ENCODE measurements at places on chromosomes 6 and 20. TPM values are rescaled to one million over a fixed set of nuclear protein-coding genes. Genes with fewer than 3 reads are reported as not detected.
A peak's percentile ranks its signal among the peaks of the same experiment; 100 is the strongest.

DNA sequence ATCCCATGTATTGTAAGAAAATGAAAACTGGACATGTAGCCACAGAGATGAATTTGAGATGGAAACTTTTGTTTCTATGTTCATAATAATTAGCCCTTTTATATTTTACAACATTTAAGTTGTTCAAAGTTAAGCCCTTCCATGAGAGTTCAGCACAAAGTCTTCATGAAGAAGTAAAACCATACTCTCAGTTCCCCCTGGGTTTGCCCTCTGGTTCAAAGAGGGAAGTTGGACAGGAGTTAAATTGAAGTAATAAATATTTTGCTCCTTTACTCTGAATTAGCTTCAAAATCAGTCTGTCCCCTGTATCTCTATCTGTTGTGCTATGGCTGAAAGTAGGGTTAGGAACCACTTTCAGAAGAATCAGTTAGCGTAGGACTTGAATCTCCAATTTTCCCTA is 31.1 kb downstream of the PHACTR2 start:
- no peaks in the 10 kb centered on the region for H3K27me3 ChIP-seq
- no peak for DNase-seq
- no peak overlapping the region for H3K4me3 ChIP-seq
- no peaks in the 10 kb centered on the region for H3K4me1 ChIP-seq
- H3K27ac ChIP-seq, result no peak overlapping the region
- H3K36me3 ChIP-seq, result peaks cover 2% of the 10 kb centered on the region

DNA sequence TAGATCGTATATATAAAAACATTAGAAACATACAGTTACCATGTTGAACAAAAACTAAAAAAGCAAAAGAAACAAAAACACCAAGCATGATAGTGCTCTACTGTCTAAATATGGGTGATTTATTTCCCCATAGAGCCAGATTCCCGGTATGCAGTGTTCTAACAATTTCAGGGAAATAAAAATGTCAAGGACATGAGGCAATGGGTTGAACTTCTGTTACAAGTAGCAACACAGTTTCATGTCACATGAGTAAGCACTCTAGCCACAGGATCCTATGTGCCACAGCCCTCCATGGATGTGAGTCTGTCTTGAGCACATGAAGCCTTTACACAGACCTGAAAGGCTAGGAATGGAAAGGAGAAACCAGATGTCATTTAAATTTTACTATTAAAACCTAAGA is 96.0 kb downstream of the MAP3K5 start:
- H3K36me3 ChIP-seq, result peaks cover 56% of the 10 kb centered on the region
- H3K4me3 ChIP-seq, result no peak overlapping the region
- H3K4me1 ChIP-seq, result peaks cover 5% of the 10 kb centered on the region

DNA sequence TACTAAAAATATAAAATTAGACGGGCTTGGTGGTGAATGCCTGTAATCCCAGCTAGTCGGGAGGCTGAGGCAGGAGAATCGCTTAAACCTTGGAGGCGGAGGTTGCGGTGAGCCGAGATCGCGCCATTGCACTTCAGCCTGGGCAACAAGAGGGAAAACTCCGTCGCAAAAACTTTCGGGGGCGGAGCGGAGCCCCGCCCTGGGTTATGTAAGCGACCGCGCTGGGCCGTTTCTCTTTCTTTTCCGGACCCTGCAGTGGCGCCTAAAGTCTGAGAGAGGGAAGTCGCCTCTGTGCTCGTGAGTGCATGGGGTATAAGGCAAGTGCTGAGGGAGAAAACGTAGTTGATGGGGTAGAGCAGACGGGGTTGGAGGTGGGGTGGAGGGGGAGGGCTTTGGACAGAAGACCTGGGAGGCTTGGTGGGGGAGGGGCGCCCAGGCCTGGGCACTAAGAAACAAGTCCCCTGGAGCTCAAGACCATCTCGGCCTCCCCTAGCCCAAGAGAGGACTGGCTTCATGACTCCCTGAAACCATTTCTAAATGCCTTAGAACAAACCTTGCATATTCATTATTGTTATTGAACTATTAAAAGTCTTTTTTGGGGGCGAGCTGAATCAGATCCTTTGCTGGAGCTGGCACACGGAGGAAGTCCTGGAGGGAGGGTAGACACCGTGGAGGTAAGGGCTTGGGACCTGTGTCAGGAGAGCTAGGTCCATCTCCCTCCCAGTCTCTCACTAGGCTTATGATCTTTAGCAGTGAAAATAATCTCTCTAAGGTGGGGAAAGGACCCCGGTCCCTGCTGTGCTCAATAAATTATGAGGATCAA is 2.7 kb upstream of the MICA start:
- H3K27me3 ChIP-seq, result no peaks in the 10 kb centered on the region
- H3K27ac ChIP-seq, result peak overlapping the region; percentile 84
- peaks cover 70% of the 10 kb centered on the region for H3K4me1 ChIP-seq
- H3K36me3 ChIP-seq, result no peaks in the 10 kb centered on the region
- H3K4me3 ChIP-seq, result peak overlapping the region; percentile 90

DNA sequence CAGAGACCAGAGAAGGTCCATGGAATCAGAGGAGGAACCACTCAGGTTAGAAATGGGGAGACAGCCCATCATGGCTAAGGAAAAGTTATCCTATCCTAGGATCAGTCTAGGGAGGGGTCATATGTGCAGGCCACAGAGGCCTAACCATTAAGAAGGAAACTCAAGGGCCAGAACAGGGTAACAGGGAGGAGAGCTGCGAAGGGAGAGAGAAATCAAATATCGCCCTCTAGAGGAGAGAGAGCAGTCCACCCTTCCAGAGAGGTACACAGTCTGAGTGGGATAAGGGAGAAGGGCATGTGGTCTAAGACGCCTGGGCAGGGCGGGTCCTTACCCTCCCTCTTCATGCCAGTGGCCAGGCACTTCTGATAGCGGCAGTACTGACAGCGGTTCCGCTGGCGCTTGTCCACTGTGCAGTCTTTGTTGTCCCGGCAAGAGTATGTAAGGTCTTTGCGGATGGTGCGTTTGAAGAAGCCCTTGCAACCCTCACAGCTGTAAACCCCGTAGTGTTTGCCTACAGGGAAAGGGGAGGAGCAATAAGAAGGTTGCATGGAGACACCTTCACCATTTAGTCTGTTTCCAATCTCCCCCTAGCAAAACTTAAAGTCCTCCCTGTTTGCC is 2.9 kb downstream of the RXRB start:
- no peaks in the 10 kb centered on the region for H3K27me3 ChIP-seq
- H3K4me1 ChIP-seq, result peaks cover 50% of the 10 kb centered on the region
- peak; percentile 65 for DNase-seq

DNA sequence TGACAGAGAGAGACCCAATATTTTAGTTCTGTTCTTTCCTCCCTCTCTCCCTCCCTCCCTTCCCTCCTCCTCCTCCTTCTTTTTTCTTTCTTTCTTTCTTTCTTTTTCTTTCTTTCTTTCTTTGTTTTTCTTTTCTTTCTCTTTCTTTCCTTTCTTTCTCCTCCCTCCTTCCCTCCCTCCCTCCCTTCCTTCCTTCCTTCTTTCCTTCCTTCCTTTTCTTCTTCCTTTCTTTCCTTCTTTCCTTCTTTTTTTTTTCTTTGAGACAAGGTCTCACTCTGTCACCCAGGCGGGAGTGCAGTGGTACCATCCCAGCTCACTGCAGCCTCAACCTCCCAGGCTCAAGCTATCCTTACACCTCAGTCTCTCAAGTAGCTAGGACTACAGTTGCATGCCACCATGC is 28.4 kb downstream of the ARHGAP40 start:
- H3K36me3 ChIP-seq, result no peaks in the 10 kb centered on the region
- H3K27ac ChIP-seq, result no peak overlapping the region
- H3K27me3 ChIP-seq, result no peaks in the 10 kb centered on the region
- no peaks in the 10 kb centered on the region for H3K4me1 ChIP-seq
- H3K4me3 ChIP-seq, result no peak overlapping the region

- peaks cover 13% of the 10 kb centered on the region for H3K4me1 ChIP-seq
- no peaks in the 10 kb centered on the region for H3K36me3 ChIP-seq
- H3K27me3 ChIP-seq, result peaks cover 23% of the 10 kb centered on the region
- no peak for DNase-seq
- H3K27ac ChIP-seq, result no peak overlapping the region
Measured at GRCh38 chr6:41367700-41368099, 32.3 kb downstream of the NCR2 start.

Gene HCK
- not detected for total RNA-seq

- DNase-seq, result no peak
- H3K4me3 ChIP-seq, result no peak overlapping the region
- no peaks in the 10 kb centered on the region for H3K36me3 ChIP-seq
- peaks cover 4% of the 10 kb centered on the region for H3K27me3 ChIP-seq
Measured at GRCh38 chr20:57509665-57510237, 15.2 kb downstream of the CTCFL start.

DNA sequence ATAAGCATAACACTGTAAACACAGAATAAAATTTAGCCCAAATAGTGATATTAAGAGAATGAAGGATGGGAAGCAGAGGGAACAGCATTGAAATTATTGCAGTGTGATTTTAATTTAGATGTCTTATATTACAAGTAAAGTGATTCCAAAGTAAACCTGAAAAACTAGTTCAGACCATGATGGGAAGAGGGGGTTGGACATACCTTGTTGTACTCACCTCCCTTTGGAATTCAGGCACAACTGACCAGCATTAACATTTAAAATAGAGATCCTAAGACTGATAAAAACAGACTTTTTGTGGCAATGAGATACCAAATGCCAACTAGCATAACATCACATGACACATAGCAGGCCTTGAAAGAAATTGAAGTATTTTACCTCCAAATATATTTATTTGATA is 262.6 kb upstream of the PRND start:
- DNase-seq, result no peak
- no peaks in the 10 kb centered on the region for H3K36me3 ChIP-seq
- H3K4me3 ChIP-seq, result no peak overlapping the region

DNA sequence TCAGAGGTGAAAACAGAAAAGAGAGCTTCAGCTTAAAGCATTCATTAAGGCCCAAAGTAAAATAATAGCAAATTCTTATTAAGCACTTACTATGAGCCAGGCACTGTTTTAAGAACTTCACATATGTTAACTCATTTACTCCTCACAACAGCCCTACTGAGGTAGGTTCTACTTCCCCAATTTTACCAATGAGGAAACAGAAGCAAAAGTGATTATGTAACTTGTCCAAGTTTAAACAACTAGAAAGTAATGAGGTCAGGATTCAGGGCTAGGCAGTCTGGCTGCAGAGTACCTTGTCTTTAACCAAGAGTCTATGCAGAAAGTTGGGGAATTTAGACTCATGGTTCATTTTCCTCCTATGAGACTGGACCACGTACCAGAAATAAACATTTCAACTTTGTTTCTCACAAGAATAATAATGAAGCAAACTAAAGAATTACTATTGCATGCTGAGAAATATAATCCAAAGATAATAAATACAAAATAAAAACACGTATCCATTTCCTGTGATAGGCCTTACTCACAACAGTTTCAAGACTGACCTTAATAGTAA is 3.8 kb downstream of the COL21A1 start:
- H3K27ac ChIP-seq, result no peak overlapping the region
- H3K4me3 ChIP-seq, result no peak overlapping the region
- DNase-seq, result no peak
- H3K36me3 ChIP-seq, result no peaks in the 10 kb centered on the region
- no peaks in the 10 kb centered on the region for H3K27me3 ChIP-seq

DNA sequence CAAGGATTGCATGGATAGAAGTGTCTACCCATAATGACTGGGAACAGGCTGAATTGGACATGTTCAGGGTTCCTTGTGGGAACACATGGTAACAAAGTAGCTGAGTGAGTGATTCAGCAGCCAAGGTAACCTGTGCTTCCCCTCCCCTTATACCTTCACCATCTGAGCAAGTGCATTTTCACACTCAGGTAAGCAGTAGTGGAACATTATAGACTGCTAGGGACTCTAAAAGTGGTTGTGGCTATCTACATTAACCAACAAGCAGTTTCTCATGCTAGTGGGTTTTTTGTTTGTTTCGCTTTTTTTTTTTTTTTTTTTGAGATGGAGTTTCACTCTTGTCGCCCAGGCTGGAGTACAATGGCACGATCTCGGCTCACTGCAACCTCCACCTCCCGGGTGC is 41.4 kb downstream of the KIZ start:
- H3K27ac ChIP-seq, result no peak overlapping the region
- peaks cover 13% of the 10 kb centered on the region for H3K36me3 ChIP-seq
- H3K4me3 ChIP-seq, result no peak overlapping the region

DNA sequence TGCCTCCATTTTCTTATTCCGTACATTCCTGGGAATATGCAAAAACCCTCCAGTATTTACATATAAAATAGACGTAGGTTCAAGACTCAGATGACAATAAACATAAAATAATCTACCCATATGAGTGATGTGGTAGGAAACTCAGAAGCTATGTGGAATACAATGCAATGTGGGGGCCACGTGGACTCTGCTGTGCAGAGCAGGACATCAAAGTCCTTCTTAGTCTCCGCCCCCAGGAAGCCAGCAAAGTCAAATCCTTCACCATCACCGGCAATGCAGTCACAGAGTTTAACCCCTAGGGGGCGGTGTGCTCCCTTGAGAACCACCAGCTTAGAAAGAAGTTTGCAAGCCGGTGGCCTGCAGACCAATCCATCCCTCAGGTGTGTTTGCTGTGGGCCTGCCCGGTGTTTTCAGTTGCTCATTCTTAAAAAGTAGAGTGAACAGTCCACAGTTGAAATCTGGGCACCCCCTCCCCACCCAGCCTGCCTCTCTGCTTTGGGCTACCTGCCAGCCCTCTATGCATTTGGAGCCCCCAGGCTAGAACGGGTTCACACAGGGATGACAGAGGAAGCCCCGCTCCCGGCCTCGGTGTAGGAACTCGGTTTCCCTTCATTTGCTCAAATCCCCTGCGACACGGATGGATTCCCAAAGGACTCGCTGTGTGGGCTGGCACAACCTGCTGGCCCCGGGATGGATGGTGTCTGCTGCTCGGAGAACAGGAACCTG is 59.9 kb downstream of the SULF2 start:
- peaks cover 33% of the 10 kb centered on the region for H3K4me1 ChIP-seq
- H3K27ac ChIP-seq, result peak overlapping the region; percentile 90
- H3K4me3 ChIP-seq, result no peak overlapping the region
- DNase-seq, result peak; percentile 90
- no peaks in the 10 kb centered on the region for H3K27me3 ChIP-seq

DNA sequence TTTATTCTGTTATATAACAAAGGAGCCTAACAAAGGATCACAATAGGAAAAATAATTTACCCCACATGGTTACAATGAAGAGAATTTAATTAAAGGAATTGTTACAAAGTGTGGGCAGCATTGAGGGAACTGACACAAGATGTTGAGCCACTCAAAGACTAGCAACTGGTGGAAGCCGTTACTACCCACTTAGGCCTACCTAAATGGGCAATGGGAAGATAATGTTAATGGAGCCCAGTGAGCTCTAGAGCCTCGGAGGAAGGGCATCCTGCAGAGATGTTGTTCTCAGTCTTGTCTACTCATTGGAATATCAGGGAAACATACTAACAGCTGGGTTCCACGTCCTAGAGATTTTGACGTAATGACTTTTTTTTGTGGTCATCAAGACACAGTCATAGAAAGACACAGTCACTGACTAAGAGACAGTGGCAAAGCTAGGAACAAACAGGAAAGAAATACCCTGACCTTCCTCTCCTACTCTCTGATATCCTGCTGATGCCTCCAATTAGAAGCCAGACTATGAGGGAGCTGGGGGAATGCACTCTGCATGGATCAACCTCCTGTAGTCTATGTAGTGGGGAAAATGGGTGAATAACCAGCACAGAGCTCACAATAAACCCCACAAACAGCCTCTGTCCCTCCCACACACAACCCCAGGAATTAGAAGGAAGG is 523.8 kb upstream of the FLRT3 start:
- no peak overlapping the region for H3K4me3 ChIP-seq
- no peaks in the 10 kb centered on the region for H3K4me1 ChIP-seq
- no peaks in the 10 kb centered on the region for H3K36me3 ChIP-seq
- no peak overlapping the region for H3K27ac ChIP-seq
